ENCODE measurements at places on chromosomes 5 and 9. TPM values are rescaled to one million over a fixed set of nuclear protein-coding genes. Genes with fewer than 3 reads are reported as not detected.

The BNC2 gene
- 37.9 TPM for total RNA-seq

The IGFBPL1 gene
- total RNA-seq = 0.22 TPM

GRCh38 chr9:16704116-16705110 is 166.1 kb downstream of the BNC2 start:
- DNase-seq = peak; percentile 33

DNA sequence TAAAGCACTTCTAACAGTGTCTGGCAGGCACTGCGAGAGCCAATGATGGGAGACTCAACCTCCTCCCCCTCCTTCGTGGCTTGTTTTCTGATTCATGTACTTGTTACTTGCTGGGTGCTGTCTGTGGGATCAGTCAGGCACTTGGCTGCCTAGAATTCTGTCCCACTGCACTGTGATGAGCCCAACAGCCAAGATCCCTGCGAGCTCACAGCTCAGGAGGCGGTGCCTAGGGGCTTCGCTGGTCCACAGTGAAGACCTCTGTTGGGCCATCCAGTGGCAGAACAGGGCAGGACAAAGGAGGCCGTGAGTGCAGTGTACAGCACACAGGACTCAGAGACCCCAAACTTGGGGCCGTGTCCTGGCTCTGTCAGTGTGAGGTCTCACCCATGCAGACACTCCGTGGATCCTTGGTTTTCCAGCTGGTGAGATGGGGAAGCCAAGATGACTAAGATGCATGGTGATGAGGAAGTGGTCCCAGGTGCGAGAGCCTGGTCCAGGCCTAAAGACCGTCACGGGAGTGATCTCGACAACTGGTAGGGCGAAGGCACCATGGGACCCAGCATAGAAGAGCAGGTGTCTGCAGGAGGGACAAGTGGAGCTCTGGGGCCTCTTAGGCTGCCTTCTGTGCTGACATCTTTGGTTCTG is 19.5 kb downstream of the MYMK start:
- peak; percentile 30 for DNase-seq

DNA sequence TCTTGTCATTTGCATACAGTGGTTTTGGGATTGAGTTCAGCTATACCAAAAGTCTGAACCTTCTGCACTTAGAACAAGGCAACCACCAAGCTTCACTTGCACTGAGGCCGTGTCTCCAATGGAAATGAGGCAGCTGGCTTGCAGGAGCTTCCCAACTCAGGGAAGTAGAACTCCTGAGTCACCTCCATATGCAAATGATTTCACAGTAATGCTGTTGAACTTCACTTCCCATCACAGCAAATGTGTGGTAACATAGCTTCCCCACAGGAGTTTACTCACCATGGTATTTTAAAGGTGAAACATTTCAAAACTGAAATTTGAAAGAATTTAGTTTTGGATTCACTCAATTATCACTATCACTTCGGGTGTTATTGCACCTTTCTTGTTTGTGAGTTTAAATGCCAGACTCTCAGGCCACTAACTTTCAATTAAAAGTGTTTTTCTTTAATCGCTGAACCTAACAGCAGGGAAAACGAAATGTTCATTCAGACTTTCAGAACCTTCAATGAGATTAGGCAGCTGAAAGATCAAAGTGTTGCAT is 9.0 kb downstream of the CD274 start:
- no peak for DNase-seq

- DNase-seq = no peak
These were observed 30.4 kb downstream of the NFX1 start for GRCh38 chr9:33320568-33321261.

GRCh38 chr9:70490478-70490877 is 76.0 kb upstream of the KLF9 start:
- no peak for DNase-seq

DNA sequence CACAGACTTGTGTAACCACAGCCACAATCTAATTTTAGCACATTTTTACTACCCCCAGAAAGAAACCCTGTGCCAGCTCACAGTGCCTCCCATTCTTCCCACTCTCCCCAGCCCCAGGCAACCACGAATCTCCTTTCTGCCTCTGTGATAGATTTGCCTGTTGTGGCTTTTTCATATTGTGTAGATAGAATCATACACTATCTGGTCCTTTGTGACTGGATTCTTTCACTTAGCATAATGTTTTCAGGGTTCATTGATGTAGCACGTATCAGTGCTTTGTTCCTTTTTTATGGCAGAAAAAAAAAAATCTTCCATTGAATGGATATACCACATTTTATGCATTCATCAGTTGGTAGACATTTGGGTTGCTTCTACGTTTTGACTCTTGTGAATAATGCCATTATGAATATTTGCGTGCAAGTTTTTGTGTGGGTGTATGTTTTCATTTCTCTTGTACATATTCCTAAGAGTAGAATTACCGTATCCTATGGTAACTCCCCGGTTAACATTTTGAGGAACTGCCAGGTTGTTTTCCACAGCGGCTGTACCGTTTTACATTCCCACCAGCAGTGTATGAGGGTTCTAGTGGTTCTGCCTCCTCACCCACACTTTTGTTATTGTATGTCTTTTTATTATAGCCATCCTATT is 64.5 kb downstream of the RCL1 start:
- DNase-seq = no peak

GRCh38 chr5:107415762-107416161 is 255.0 kb downstream of the EFNA5 start:
- DNase-seq = no peak

- peak; percentile 88 for DNase-seq
These were observed 110.7 kb upstream of the RAD23B start for GRCh38 chr9:107172160-107172978.

Measured in kidney (tissue), 22 donors.